SK-N-MC (cell line): ENCODE measurements at places on chromosomes 2 and 18.

DNA sequence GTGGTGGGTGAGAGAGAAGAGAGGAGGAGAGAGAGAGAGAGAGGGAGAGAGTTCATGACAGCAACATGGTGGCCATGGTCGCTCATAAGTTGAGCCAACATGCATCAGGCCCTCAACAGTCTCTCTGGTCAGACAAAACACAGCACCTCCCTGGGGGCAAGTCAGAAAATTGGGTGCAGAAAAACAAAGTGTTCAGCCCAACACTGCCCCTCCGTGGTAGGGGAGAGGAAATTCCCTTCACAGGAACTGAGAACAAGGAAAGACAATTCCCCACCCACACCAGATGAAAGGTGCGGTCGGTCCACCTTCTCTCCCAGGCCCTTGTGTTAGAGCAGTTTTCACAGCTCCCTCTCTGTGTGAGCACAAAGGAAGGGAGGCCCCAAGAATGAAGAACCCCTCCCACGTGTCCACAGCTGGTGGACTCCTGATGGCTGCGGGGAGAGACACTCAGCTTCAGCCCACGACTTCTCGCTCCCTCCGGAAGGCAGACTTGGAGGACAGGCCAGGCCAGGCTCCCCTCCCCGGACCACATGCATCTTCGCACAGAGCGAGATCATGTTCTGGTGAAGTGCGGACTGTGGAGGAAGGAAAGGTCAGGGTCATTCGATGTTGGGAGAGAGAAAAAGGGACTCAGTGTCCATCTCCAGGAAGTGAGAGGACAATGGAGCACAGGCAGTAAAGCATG, 181.7 kb downstream of the ANAPC1 start:
- DNase-seq = no peak

DNA sequence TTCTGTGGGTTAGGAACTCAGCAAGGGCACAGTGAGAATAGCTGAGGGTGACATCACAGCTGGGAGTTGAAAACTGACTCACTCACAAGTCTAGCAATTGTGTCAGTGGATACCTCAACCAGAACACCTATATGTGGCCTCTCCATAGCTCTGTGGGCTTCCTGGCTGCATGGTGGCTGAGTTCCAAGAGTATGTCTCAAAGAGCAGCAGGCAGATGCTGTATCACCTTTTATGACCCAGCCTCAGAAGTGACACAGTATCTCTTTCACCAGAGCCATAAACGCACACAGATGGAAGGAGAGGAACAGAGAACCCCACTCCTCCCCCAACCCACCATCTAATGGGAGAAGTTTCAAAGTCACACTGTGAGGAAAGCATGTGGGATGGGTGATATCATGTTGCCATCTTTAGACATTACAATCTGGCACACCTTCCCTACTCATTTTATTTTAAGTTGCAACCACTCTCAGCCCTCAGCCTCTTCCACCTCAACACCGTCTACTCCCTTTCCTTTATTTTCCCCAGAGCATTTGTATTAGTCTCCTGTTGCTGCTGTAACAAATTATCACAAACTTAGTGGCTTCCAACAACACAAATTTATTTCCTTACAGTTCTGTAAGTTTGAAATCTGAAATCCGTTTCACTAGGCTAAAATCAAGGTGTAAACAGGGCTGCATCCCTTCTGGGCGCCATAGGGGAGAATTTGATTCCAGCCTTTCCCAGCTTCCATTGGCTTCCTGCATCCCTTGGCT, 134.6 kb upstream of the SPATS2L start:
- no peak for DNase-seq

GRCh38 chr2:165610591-165611029, 141.1 kb downstream of the CSRNP3 start:
- DNase-seq = peak; percentile 97

GRCh38 chr18:7170292-7170691, 52.7 kb upstream of the LAMA1 start:
- DNase-seq = no peak

DNA sequence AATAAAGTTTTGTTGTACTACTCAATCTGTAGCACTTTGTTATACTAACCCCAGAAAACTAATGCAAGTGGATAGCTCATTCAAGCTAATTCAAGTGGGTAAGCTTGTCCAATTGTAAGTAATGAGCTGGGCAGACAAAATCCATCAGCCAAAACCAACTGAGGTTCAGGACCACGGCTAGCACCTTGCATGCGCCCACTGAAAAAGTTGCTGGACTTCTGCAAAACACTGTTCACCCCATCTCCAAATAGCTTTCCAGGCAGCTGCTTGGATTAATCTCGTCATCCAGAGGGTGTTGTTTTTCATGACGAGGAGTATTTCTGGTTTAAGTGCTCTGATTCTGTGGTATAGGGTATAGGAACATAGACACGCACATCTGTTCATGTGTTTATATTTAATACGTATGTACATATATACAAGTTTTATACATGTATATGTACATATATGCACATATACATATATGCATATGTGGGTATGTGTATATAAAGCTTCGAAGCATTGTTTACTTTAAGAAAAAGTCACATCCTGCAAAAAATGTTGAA, 307.5 kb downstream of the GALR1 start:
- no peak for DNase-seq

GRCh38 chr2:16973586-16974286, 308.1 kb upstream of the CYRIA start:
- DNase-seq = no peak

DNA sequence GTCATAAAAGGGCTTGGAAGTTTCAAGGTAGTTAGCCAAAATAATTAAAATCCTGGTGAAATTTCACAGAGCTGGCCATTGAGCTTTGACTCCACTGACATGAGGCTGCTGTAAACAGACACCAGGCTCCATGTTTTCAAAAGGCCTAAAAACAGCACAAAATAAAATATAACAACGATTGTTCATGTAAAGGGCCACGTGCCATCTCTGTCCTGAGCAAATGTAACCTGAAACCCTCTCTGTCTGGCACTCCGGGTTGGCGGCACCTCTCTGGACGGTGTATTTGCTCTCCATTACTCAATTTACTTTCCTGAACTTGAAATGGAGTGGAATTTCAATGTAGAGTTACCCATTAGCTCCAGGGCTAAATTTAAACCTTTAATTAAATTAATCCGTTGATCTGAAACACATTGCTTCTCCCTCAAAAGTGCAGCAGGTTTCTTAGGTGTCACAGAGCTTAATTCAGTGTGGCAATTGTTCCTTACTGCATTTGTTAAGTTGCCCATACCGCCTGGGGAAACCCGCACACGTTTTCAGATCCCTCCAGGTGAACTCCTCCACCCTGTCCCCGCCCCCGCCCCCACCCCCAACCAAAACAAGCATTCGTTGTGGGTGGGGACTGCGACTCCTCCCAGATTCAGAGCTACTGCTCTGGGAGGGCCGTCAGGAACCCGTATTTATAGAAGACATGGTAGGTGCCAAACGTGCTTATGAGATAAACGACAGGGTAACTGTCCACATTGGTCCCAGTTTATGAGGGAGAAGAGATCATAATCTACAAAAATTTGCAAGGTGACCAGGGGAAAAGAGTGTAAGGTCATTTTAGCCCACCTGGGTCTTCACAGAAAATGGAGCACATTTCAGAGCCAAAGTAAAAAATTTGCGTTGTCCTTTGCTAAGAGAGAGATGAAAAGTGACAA, 1.2 kb upstream of the CABLES1 start:
- no peak for DNase-seq

- DNase-seq = no peak
Observed at GRCh38 chr18:14781671-14782070, 33.7 kb downstream of the ANKRD30B start.

DNA sequence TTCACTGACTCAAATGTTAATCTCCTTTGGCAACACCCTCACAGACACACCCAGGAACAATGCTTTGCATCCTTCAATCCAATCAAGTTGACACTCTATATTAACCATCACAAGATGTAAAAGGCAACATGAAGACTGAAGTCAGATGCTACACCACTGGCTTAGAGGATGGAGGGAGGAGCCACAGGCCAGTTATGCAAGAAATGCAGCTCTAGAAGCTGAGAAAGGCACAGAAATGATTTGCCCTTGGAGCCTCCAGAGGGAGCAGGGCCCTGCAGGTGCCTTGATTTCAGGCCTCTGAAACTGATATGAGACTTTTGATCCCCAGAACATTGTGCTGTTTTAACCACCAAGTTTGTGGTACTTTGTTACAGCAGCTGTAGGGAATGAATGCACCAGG, 276.3 kb downstream of the KCNS3 start:
- no peak for DNase-seq

- DNase-seq = no peak
Observed at GRCh38 chr2:234823196-234823876, 128.5 kb upstream of the SH3BP4 start.

DNA sequence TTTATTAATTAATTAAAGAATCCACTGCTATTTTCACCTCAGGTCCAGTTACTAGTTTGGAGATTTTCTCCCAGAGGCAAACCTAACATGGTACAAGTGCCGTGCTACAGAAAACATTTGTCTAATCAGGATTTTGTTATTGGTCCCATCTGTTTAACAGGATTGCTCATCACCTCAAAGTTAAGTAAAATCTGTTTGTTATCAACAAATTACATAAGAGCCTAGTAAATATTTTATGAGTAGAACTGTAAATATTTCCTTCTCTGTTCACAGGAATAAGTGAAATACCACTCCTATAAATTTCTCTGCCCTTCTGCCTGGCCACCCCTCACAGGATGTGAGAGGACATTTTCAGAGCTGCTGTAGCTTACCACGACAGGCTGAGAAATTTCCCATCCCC, 200.2 kb downstream of the RAD51AP2 start:
- no peak for DNase-seq
